Naive thymus-derived CD8-positive, alpha-beta T cell (primary cell): ENCODE measurements at places on chromosomes 12 and 14.

GRCh38 chr14:99252443-99252939, 19.5 kb downstream of the BCL11B start:
- peak; percentile 33 for DNase-seq

- no peak for DNase-seq
Observed at GRCh38 chr12:26845984-26846383, 13.0 kb upstream of the ITPR2 start.

- DNase-seq, result no peak
Observed at GRCh38 chr12:106498056-106498455, 84.7 kb upstream of the RFX4 start.

GRCh38 chr14:61894452-61895077, 132.3 kb downstream of the SNAPC1 start:
- DNase-seq, result peak; percentile 40

DNA sequence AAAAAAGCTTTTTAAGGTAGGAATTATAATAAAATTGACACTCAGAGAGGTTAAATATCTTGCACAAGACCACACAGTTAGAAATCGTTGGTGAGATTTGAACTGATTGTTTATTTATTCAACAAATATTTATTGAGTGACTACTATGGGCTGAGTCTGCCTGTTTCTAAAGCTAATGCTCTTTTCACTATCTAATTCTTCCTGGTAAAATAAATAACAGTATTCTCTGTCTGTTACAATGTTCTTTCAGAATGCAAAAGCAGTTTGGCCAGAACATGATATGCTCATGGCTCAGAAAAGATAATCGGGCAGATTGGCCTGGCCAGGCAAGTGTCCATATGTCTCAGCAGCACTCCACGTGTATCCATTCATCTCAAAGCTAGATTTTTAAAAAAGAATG, 82.0 kb downstream of the BTG1 start:
- DNase-seq, result no peak

DNA sequence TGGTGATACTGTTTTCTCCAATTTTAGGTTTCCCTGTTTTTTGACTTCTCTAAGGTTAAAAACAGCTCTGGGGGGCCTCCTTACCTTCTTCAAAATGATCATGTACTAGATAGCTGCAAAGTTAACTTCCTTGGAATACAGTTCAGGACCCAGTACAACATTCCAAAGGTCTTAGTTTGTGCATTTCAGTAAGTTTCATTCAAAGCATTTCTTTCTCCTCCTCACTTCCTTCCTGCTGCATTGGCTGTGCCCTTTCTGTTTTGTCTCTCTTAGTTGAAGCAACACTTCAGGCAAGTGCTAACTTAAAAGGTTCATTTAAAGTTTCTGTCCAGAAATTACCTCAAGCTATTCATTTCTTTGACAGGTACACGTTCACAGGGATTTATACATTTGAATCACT, 95.7 kb downstream of the SCN8A start:
- DNase-seq, result no peak

DNA sequence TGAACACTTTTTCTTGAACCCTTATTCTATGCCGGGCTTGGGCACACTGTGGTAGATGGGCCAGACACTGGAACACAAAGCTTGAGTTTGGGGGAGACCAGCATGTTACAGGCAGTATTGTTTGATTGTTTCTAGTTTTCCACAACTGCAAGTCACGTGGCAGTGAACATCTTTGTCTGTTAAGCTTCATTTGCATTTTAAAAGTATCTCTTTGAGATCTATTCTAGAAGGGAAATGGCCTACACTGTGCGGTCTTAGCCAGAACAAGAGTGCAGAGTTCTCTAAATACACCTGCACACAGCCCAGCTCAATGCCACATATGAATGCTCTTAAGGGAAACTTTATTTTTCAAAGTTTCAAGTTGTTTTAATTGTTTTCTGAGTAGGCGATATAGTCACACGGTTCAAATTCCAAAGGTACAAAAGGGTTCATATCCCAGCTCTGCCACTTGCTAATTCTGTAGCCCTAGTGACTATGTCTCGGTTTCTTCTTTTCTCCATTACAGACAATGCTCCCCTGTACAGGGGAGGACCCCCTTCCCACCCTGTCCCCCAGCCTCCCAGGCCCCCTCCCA, 24.9 kb downstream of the RIN3 start:
- DNase-seq, result no peak

GRCh38 chr14:96590190-96590864, 88.1 kb downstream of the PAPOLA start:
- DNase-seq, result no peak
